Urothelium cell line (cell line): ENCODE measurements at places on chromosomes 13 and 19.

- peak; percentile 53 for DNase-seq
Observed at GRCh38 chr19:49151267-49152118, 3.7 kb downstream of the HRC start.

GRCh38 chr19:49809160-49809940 lies 3.7 kb downstream of the FUZ start:
- no peak for DNase-seq

GRCh38 chr13:27379694-27380641 lies 44.5 kb upstream of the GTF3A start:
- peak; percentile 24 for DNase-seq

GRCh38 chr13:26721251-26722121 lies 39.1 kb downstream of the GPR12 start:
- no peak for DNase-seq

DNA sequence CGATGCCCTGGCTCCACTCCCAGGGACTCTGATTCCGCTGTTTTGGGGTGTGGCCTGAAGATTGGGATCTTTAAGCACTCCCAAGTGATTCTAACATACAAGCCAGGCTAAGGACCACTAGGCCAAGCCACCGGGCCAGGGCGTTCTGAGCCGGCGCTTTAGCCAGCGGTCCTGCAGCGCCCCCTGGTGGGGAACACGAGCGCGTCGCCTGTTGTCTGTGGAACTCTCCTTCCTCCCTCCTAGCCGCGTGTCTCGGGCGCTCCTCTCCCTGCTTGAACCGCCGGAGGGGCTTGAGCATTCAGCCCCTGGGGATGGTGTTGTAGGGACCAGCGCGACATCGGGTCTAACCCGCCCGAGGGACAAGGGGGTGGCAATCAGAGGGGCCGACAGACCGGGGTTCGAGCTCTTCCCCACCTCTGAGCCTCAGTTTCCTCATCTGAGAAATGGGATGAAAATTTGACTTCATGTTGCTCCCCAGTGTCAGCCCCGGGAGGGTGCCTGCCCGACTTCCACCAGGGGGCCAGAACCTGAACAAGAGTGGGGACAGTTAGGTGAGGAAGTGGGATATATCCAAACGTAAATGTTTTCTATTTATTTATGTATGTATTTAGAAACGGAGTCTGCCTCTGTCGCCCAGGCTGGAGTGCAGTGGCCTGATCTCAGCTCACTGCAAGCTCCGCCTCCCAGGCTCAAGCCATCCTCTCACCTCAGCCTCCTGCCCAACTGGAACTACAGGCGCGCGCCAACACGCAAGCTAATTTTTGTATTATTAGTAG lies 18.0 kb upstream of the PNMA8B start:
- peak; percentile 82 for DNase-seq

DNA sequence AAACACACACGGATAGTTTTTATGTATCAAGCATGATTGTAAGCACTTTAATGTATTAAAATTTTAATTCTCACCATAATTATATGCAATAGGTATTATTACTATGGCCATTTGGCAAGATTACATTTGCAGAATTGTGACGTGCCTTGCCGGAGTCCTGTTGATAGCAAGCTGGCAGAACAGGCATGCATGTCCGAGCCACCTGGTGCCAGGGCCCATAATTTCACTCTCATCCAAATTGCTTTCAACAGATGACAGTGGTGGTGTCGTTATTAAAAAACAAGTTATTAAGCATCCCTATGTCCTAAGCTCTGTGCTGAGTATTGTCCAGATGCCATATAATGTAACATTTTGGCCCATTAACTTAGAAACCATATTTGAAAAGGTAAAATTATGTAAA lies 374.3 kb downstream of the FOXO1 start:
- DNase-seq, result no peak

DNA sequence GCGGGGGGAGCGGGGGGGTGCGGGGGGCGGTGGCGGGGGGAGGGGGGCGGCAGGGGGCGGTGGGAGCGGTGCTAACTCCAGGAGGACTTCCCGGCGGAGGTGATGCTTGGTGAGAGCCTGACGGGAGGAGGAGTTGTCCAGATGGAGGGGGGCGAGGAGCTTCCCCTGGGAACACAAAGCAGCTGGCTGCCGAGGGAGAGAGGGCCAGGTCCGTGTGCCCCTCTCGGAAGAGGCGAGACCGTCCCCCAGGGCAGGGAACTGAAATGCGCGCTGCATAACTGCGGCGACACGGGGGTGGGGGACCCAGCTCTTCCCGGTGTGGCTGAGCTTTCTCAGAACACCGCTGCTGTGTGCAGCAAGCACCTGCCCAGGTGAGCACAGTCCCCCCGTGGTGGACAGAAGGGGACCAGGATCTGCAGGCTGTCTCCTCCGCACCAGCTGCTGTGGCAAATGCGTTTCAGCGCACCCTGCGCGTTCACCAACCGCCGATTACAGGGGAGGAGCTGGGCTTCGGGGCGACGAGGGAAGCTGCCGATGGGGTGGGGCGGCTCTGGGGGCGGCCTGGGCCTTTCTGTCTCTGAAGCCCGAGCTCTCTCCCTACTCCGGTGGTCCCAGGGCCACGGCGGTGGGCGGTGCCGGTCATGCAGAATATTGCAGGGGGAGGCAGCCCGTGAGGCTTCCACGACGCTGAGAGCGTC lies 54.7 kb upstream of the F7 start:
- DNase-seq, result no peak

DNA sequence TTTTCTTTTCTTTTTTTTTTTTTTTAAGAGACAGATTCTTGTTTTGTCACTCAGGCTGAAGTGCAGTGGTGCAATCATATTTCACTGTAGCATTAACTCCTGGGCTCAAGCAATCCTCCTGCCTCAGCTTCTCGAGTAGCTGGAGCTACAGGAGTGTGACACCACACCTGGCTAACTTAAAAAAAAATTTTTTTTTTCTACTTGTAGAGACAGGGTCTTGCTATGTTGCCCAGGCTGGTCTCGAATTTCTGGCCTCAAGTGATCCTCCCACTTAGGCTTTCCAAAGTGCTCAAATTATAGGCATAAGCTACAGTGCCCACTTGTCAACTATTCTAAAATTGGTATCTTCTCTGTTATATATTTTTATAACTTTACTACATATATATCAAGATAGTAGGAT lies 6.6 kb downstream of the ELF1 start:
- no peak for DNase-seq

GRCh38 chr19:31548941-31549340 lies 199.7 kb upstream of the TSHZ3 start:
- DNase-seq, result no peak

DNA sequence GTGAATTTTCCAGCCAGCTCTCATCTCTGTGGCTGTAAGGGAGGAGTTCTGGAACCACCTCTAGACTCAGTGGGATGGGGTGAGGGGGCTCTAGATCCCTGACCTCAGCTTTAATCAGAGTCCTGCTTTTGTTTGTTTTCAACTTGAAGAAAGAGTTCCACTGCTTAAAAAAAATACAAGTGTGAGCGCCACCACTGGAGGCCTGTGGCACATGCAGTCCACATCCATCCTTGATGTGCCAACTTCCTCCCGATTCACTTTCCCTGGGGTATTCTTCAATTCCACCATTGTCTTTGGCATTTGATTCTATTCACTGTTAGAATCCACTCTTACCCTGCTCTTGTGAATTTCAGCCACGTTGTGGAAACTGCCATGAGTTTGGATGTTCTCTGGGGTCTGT lies 62.4 kb upstream of the GJB6 start:
- DNase-seq, result no peak

DNA sequence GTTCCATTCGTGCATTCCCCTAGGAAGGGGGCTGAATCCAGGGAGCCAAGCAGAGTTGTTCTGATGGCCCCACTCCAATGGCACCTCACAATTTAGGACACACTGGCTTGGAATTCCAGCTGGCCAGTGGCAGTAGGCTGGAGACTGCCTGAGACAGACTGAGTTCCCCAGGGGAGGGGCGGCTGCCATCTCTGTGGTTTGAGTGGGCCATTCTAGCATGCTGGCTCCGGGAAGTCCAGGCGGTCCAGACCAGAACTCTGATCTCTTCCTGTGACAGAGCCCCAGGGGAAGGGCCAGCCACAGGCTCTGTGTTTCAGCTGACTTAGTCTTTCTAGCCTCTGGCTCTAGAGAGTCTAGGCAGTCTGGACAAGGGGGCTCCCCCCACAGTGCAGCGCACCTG lies 29.5 kb upstream of the SLC7A1 start:
- DNase-seq, result no peak

- DNase-seq, result no peak
Observed at GRCh38 chr13:19985219-19985556, 26.7 kb downstream of the ZMYM2 start.

GRCh38 chr19:56842412-56842811 lies 1.9 kb upstream of the PEG3 start:
- DNase-seq, result no peak

DNA sequence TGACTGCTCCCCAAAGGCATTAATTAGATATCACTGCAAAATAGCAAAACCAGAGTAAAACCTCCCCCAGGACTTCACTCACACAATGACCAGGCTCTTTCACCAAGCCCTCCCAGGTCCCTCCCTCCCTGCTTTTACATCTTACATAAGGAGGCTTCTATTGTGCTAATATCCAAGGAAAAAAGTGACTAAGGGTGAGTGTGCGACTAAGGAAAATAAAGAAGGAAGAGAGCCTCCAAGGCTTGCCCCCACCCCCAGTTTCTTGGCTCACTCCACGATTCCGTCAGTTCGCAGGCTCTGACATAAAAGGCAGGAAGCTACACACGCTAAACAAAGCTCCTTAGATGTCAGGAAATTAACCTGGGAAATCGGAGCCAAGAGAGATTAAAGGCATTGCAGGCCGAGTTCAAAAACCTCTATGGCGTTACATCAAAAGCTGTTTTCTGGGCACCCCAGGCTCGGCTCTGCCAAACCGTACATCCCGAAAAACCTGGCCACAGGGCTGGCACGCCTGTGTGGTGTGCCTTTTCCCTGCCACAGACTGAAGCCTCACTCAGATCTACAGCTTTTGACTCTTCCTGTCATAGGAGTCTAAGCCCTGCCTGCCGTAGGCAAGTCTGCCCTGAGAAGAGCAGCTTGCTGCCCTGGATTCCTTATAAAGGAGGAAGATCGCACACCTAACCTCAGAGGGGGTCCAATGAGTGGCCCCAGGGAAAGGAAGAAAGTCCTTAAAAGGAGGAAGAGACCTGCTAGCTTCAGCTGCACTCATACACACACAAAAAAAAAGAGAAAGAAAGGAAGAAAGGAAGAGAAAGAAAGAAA lies 67.0 kb upstream of the SERP2 start:
- peak; percentile 56 for DNase-seq

GRCh38 chr19:55472463-55472862 lies 4.0 kb upstream of the ZNF628 start:
- peak; percentile 71 for DNase-seq

DNA sequence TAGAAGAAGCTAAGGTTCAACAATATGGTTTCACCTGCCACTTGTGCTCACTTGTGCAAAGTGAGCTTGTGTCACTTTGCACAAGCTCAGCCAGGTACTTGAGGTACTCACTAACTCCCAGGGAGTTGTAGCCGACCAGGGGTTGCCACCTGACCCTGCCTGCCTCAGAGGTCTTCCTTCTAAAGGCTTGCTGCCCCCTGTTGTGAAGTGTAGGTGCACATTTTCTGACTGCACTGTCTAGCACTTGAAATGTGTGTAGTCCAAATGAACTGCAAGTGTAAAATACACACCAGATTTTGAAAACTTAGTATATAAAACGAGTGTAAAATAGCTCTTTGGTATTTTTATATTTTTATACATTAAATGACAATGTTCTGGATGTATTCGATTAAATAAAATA lies 230.8 kb downstream of the DLEU7 start:
- DNase-seq, result no peak

- DNase-seq, result no peak
Observed at GRCh38 chr13:73166204-73166603, 107.4 kb downstream of the KLF5 start.

DNA sequence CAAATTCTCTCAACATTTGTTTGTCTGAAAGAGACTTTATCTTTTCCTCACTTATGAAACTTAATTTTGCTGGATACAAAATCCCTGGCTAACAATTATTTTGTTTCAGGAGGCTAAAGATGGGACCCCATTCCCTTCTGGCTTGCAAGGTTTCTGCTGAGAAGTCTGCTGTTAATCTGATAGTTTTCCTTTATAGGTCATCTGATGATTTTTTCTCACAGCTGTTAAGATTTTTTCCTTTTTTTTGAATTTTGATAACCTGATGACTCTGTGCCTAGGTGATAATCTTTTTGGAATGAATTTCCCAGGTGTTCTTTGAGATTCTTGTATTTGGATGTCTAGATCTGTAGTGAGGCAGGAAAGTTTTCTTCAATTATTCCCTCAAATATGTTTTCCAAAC lies 2661.4 kb downstream of the PCDH9 start:
- DNase-seq, result no peak

- no peak for DNase-seq
Observed at GRCh38 chr19:12937093-12937926, 1.1 kb upstream of the CALR start.

- DNase-seq, result no peak
Observed at GRCh38 chr19:33859016-33859415, 62.3 kb downstream of the KCTD15 start.

DNA sequence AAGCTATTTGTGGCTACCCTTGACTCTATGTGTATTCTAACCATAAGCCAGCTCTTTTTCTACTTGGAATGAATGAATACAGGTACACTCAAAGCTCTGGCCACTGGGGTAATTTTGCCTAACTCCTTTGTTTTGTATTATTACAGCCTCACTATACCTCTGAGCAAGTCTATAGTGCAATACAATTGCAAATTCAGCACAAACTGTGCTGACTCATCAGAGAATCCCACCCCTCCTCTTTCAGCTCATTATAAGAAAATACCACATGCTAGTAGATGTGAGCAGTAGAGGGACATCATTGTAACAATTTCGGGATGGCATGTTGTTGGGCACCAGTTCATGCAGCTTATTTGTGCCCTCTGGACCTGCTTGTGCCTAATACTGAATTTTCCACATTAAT lies 1382.2 kb downstream of the SLITRK5 start:
- no peak for DNase-seq

DNA sequence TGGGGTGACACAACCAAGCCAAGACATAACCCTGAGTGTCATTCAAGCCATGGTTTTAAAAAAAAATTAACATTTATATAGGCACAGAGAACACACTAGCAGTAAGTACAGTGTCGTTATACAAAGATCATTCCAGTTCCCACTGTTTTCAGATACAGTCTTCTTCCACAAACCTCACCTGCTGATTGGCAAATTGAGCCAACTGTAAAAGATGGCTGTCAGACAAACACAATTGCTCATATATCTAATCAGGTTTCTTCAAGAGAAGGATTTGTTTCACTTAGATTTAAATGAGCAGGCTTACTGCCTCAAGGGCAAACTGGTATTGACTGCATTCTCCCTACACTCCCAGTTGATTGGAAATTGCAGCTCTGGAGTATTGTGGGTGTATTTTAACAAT lies 308.9 kb downstream of the RBM26 start:
- no peak for DNase-seq

- DNase-seq, result no peak
Observed at GRCh38 chr13:40518481-40518882, 148.0 kb downstream of the FOXO1 start.

DNA sequence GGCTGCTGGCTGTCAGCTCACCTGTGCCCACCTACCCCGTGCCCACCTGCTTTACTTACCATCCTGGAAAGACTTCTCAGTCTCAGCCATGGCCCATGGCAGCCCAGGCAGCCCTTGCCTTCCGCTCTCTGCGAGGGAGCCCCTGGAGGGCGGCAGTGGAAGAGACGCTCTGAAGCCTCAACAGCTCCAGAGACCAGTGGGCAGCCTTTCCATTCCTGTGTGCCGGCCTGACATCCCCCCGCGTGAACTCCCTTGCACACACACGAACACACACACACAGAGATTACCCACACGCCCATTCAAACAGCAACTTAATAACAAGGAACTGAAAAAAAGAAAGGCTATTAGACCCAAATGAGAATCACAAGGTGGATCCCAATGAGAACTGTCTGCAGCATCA lies 14.2 kb upstream of the RASA3 start:
- no peak for DNase-seq

GRCh38 chr19:45767881-45768654 lies 984 bp downstream of the SIX5 start:
- DNase-seq, result peak; percentile 50
